ENCODE measurements at places on chromosomes 7 and 10.
A peak's percentile ranks its signal among the peaks of the same experiment; 100 is the strongest.

- H3K36me3 ChIP-seq: peaks cover 23% of the 10 kb centered on the region
- no peaks in the 10 kb centered on the region for H3K4me1 ChIP-seq
- H3K27ac ChIP-seq: no peak overlapping the region
- H3K4me3 ChIP-seq: no peak overlapping the region
Observed at GRCh38 chr7:116990056-116990455, 36.8 kb downstream of the ST7 start.

- DNase-seq: no peak
- no peaks in the 10 kb centered on the region for H3K4me1 ChIP-seq
- peak overlapping the region; percentile 72 for H3K4me3 ChIP-seq
- H3K27ac ChIP-seq: no peak overlapping the region
Observed at GRCh38 chr7:155810770-155811559, 1.3 kb downstream of the SHH start.

DNA sequence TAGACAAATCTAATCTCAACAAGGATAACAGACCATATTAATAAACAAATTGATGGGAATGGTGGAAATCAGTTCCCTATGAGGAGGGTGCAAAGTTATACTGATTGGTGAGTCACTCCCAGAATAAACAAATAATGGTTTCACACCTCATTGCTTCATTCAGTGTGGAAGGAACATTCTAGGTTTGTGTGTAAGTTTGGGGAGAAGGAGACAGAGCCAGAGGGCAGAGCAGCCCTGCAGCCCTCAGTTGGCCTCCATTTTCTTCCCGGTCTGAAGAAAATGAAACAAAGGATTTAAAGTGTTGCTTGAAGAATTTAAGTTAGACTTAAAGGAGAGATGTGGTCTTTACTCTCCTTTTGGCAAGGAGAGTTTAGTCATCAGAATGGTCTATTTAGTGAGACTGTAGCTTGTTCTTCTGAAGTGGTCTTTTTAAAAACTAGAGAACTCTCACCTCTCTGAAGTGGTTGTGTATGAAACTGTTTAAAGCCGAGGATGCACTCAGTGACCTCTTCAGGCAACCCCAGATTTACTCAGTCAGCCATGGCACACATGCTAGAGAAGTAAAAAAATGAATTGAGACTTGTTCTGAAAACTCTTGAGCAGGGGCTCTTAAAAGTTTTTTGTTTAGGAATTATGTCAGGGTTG lies 27.2 kb downstream of the IKZF1 start:
- 0 out of 2 replicates have a peak, but pooled peaks cover 2% of the 10 kb centered on the region for H3K4me1 ChIP-seq
- no peaks in the 10 kb centered on the region for H3K36me3 ChIP-seq
- H3K27me3 ChIP-seq: no peaks in the 10 kb centered on the region

- peaks cover 5% of the 10 kb centered on the region for H3K4me1 ChIP-seq
- no peak overlapping the region for H3K27ac ChIP-seq
- DNase-seq: peak; percentile 93
- H3K4me3 ChIP-seq: peak overlapping the region; percentile 76
Observed at GRCh38 chr10:58967551-58968388, 208.7 kb upstream of the PHYHIPL start.

- no peak overlapping the region for H3K27ac ChIP-seq
- H3K27me3 ChIP-seq: no peaks in the 10 kb centered on the region
- peak; percentile 39 for DNase-seq
- no peak overlapping the region for H3K4me3 ChIP-seq
- H3K4me1 ChIP-seq: peaks cover 8% of the 10 kb centered on the region
- peaks cover 33% of the 10 kb centered on the region for H3K36me3 ChIP-seq
Observed at GRCh38 chr7:7565746-7566650, 686 bp upstream of the MIOS start.

GRCh38 chr10:101725296-101726114 lies 30.5 kb upstream of the FBXW4 start:
- no peaks in the 10 kb centered on the region for H3K27me3 ChIP-seq
- DNase-seq: no peak
- H3K27ac ChIP-seq: no peak overlapping the region
- no peaks in the 10 kb centered on the region for H3K36me3 ChIP-seq
- peaks cover 5% of the 10 kb centered on the region for H3K4me1 ChIP-seq
- no peak overlapping the region for H3K4me3 ChIP-seq

DNA sequence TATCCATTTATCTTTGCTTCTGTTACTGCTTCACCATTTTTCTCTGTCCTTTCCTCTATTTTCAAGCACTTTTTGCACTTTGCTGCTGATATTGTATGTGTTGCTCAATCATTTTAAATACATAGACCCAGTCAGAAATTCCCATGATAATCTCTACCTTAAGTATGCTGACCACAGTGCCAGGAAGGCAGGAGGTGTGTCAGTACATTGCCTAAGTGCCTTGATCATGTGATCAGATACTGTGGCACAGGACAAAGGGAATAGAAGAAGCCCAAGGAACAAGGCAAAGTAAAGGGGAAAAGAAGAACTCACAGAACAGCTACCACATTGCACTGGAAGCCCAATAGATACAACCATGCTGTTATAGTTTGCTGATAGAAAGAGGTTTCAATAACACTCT lies 53.7 kb upstream of the CD36 start:
- no peak overlapping the region for H3K27ac ChIP-seq
- no peak overlapping the region for H3K4me3 ChIP-seq
- no peak for DNase-seq
- no peaks in the 10 kb centered on the region for H3K36me3 ChIP-seq
- no peaks in the 10 kb centered on the region for H3K4me1 ChIP-seq
- H3K27me3 ChIP-seq: no peaks in the 10 kb centered on the region

DNA sequence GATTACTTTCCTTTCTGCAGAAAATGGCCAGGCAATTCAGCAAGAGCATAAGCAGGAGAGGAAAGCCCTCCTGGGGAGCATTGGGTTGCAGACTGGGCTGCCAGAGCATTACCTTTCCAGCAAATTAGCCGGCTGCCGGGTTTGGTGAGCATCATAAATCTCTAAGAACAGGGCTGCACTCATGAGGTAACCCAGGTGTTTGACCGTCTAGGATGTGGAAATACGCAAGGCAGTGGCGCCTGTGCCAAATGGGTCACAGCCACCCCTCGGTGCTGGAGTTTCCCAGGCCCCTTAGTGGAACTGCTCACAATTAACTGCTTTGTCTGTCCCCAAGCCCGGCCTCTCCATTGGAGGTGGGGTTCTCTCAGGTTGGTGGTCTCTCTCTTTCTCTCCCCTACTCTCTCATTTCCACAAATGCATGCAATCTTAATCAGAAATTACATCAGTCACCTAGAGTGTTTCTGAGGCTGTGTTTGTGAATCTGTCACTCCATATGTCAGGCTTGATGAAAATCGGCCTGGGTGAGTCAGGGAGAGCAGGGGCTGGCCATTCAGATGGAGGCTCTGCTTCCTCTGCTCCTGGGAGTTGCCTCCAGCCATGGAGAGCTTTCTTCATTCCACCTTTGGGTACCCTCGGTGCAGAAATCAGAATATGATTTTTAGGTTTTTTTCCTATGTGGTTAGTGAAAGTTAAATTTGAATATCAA lies 26.7 kb downstream of the PTN start:
- no peaks in the 10 kb centered on the region for H3K27me3 ChIP-seq
- no peaks in the 10 kb centered on the region for H3K4me1 ChIP-seq
- H3K36me3 ChIP-seq: no peaks in the 10 kb centered on the region
- no peak overlapping the region for H3K4me3 ChIP-seq
- H3K27ac ChIP-seq: no peak overlapping the region
- DNase-seq: no peak

DNA sequence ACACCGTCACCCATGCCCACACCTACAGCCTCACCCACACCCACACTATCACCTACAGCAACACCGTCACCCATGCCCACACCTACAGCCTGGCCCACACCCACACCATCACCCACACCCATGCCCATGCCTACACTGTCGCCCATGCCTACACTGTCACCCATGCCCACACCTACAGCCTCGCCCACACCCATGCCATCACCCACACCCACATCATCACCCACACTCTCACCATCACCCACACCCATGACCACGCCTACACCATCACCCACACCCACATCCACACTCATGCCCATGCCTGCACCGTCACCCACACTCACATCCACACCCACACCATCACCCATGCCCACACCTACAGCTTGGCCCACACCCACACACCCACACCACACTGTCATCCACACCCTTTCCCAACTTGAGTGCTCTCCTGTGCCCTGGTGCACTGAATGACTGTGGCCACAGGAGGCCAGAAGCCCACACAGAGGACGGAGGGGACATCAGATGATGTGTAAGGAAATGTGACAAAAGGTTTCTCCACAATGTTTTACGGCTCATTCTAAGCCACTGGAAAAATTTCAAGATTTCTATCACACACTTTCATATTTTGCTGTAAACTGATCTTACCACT lies 153.3 kb downstream of the WDR37 start:
- H3K4me1 ChIP-seq: no peaks in the 10 kb centered on the region
- no peak overlapping the region for H3K4me3 ChIP-seq
- no peak overlapping the region for H3K27ac ChIP-seq
- H3K27me3 ChIP-seq: no peaks in the 10 kb centered on the region
- H3K36me3 ChIP-seq: no peaks in the 10 kb centered on the region

DNA sequence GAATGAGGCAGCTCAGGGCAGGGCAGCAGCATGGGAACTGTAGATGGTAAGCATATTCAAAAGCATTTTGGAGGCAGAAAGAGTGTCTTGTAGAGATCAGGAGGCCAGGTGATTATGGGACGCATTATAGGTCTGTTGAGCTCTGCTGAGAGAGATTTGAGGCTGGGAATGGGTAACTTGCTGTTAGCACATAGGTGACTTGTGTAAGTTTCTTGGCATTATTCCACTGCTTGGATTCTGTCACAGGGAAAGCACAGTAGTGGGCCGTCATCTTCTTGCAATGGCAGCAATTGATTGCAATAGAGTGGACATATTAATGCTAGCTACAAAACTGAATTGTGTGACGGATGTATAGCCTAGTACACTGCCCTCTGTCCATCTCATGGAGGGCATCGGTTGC lies 434.3 kb upstream of the IGFBP3 start:
- no peak for DNase-seq
- no peaks in the 10 kb centered on the region for H3K4me1 ChIP-seq
- H3K4me3 ChIP-seq: no peak overlapping the region
- no peaks in the 10 kb centered on the region for H3K27me3 ChIP-seq
- H3K36me3 ChIP-seq: no peaks in the 10 kb centered on the region

- no peaks in the 10 kb centered on the region for H3K27me3 ChIP-seq
- H3K4me1 ChIP-seq: no peaks in the 10 kb centered on the region
- no peak for DNase-seq
- H3K36me3 ChIP-seq: no peaks in the 10 kb centered on the region
Observed at GRCh38 chr7:130297628-130298543, 4.9 kb downstream of the CPA4 start.

- no peaks in the 10 kb centered on the region for H3K4me1 ChIP-seq
- H3K4me3 ChIP-seq: no peak overlapping the region
- no peaks in the 10 kb centered on the region for H3K27me3 ChIP-seq
- H3K36me3 ChIP-seq: peaks cover 6% of the 10 kb centered on the region
Observed at GRCh38 chr10:14262836-14263425, 67.8 kb downstream of the FRMD4A start.

DNA sequence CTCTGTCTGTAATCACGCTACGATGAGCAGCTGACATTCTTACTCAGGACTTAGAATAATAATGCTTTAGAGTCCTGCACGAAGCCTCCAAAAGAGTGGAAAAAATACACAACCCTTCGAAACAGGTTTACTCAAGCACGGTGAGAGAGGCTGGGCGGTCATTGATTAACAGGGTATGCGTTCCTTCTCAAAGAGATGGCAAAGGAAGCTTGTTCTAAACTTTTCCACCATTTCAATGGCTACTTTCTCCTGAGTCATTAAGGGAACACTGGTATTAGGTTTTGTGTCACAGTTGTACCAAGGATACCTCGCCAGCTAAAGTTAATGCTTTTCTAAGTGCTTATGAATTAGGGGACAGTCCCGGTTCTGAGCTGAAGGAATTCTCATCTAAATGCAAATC lies 141.9 kb upstream of the RHEB start:
- H3K4me3 ChIP-seq: no peak overlapping the region
- no peak for DNase-seq
- H3K36me3 ChIP-seq: no peaks in the 10 kb centered on the region
- no peaks in the 10 kb centered on the region for H3K27me3 ChIP-seq

DNA sequence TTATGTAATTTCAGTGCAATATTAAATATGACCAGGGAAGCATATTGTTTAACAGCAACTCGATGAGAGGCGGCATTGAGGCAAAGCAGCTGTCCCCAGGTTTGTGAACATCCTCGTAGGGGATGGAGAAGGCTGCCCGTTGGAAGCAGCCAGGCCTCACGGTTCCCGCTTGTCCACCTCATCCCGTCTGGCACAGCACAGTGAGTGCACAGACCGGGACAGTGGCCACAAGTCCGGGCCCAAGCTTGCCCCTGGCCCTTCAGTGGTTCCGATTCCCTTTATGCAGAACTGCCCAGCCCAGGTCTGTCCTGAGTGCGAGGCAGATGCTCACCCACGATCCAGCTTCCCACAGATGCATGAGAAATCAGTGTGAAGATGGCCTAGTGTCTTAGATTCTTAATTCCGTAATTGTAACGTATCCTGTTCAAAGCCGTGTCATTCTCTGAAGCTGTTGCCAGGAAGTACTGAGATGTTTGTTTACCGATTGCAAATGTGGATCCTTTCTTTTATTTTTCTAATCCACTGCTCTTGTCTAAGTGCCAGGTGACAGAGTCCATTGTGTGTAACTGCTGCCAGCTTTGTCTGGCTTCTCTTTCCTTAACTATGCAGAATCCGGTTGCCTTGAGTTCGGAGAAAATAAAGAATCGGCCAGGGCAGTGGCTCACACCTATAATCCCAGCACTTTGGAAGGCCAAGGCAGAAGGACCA lies 35.5 kb downstream of the PFKP start:
- no peaks in the 10 kb centered on the region for H3K27me3 ChIP-seq
- H3K4me3 ChIP-seq: no peak overlapping the region
- no peaks in the 10 kb centered on the region for H3K4me1 ChIP-seq

DNA sequence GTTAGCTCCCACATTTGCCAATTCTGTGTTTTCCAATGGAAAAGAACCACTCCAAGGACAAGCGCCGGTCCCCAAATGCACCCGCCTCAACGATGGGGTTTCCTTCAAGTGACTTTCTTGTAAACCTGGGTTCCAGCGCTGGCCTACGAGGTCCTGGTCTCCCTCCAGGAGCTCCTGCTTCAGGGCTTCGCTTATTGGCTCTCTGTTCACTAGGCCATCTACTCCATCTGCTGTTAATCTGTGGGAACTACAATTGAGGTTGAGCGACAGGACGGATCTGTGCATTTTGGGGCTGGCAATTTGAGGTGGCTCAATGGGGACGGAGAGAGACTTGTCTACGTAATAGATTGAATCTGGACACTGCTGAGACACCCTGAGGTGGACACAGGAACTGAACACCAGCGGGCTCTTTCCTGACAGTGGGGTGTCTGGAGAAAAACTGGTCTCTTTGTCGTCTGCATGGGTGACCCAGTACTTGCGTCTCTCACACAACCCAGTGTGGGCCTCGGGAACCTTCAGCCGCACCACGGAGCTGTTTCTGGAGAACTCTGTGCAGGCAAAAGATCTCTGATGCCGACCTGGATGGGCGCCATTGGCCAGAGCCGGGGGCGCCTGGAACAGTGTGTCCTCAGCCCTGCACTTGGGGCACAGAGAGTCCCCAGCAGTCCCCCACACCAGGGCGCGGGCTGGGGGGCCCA lies 115.9 kb upstream of the ADAM12 start:
- H3K4me1 ChIP-seq: no peaks in the 10 kb centered on the region
- no peak overlapping the region for H3K27ac ChIP-seq
- no peak overlapping the region for H3K4me3 ChIP-seq

GRCh38 chr10:8513155-8514147 lies 459.0 kb downstream of the GATA3 start:
- no peak overlapping the region for H3K27ac ChIP-seq
- peak; percentile 90 for DNase-seq
- H3K27me3 ChIP-seq: no peaks in the 10 kb centered on the region
- peaks cover 6% of the 10 kb centered on the region for H3K4me1 ChIP-seq

Data from H9 (cell line).